Cortex of kidney (tissue), 1 donor: ENCODE measurements at places on chromosomes 11 and 22.

- no peak for DNase-seq
Measured at GRCh38 chr11:118918128-118918685, 7.5 kb downstream of the BCL9L start.

- DNase-seq, result no peak
Measured at GRCh38 chr11:63749624-63750023, 19.0 kb downstream of the ZFTA start.

GRCh38 chr11:44977493-44977984 is 26.9 kb upstream of the TP53I11 start:
- no peak for DNase-seq

DNA sequence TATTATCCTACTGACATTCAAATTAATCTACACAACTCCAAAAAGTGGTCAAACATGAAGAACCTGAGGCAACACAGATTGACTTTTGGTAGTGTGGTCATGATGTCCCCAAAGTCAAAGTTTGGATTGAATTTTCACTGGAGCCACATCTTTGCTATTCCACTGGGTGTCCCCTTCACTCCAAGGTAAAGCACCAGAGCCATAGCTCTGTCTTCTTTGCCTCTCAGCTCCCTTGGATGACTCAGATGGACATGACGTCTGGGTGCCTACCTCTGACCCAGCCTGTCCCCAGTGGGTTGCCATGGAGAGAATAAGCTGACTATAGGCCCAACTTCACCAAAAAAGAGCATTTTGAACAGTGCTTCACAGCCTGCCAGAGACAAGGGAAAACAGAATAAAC is 57.4 kb upstream of the ARHGAP42 start:
- no peak for DNase-seq

DNA sequence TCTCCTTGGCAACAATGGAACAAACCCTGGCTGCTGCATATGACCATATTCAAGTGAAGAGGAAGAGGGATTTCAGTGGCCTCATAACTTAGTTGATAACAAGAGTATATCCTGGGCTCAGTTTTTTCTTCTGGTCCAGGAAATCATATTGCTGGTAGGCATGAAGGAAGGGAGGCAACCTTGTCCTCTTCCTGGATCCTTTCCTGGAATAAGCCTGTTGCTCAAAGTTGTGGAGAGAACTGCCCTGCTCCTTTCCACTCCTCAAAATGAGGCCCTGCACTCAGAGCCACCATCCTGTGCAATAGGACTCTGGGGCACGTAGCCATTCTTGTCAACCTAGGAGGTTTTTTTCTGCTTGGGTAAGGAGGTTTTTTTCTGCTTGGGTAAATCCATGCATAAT is 128.7 kb upstream of the PITPNB start:
- no peak for DNase-seq

- DNase-seq, result no peak
Measured at GRCh38 chr22:27959335-27960090, 40.5 kb upstream of the PITPNB start.

GRCh38 chr11:45091563-45092403 is 54.7 kb upstream of the PRDM11 start:
- DNase-seq, result no peak

GRCh38 chr22:45225732-45226502 is 14.8 kb downstream of the KIAA0930 start:
- no peak for DNase-seq

GRCh38 chr11:121892863-121893262 is 223.2 kb downstream of the BLID start:
- DNase-seq, result no peak

DNA sequence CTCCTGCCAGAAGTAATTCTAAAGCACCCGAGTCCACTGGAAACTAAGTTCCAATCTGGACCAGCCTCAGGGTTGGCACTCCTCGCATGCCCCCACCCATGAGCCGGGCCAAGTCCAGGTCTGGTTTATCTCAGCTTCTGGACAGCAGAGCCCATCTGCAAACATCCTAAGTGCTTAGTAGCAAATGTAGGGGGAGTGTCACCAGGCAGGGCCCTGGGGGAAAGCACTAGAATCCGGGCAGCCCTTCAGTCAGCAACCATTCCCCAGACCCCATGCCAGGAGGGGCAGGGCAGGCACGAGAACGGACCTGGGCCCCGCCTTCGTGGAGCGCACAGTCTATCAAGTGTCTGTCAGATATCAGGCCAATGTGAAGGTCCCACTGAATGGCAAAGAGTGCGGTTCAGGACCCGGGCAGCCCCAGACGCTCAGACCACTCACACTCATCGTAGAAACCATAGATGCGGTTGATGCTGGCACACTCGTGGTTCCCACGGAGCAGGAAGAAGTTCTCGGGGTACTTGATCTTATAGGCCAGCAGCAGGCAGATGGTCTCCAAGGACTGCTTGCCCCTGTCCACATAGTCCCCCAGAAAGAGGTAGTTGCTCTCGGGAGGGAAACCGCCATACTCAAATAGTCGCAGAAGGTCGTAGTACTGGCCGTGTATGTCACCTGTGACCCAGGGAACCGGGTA is 1.3 kb downstream of the PPP1CA start:
- no peak for DNase-seq

DNA sequence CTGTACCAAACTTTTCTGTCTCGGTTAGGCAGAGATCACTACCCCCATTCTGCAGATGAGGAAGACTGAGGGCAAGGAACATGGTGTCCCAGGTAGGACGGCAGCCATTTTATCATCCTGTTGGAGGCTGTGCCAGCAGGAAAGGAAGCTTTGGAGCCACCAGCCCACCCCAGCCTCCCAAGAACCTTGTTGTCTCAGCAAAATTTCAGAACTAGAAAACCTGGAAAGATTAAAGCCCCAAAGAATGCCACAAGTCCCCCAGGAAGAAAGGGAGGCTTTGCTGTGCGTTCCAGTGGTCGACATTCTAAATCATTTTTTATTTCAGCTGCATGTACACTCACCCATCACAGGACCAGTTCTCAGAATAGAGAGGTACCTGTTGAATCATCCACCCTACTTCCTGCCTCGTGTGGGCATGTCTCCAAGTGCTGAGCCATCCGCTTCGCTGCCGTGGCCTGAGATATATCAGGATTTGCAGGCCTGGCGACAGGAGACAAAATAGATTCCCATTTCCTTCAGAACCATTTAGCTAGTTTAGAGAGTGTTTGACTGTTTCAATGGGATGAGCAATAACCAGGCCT is 13.0 kb upstream of the EIF3D start:
- DNase-seq, result no peak

GRCh38 chr22:41913842-41914534 is 886 bp downstream of the SHISA8 start:
- no peak for DNase-seq

DNA sequence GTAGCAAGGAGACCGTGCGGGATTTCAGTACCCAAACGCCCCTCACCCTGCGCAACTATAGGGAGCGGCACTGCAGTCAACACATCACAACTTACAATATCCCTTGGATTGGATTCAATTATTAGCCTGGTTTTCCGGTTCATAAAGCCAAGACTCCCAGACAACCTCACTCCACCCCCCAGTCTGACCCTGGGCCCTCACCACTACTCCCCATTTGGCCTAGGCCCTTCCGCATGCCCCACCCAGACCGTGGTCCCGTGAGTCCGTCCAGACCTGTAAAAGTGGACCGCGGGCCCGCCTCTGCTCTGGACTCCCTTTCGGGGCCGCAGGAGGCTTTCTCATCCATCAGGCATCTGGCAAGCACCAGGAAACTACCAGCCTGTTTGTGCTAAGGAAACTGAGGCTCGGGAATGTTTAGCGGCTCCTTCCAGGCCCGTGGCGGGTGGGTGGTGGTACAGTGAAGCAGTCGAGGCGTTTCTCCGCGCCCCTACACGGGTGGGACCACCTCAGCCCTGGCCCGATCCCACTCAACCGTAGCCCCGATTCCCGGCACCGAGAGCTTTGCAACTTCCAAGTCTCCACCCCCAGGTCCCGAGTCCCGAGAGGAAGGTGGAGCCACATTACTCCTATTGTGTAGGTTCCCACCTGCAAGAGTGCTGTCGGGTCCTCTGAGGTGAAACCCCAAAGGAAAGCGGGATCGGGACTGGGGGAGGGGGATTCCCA is 679 bp upstream of the DPP3 start:
- no peak for DNase-seq

DNA sequence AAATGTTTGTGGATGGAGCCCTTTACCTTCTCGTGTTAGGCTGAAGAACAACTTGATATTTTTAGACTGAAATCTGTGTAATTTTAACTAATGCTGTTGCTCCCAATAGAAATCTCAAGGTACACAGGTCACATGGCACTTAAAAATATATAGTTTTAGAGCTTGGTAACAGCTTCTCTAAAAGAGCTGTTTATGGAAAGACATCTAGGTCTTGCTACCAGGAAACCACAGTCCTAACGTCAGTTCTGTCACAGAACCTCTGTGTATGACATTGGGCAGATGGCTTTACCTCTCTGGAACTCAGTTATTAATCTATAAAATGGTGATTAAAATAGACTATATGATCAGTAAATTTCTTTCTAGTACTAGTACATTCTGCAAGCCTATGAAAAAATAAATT is 35.4 kb downstream of the PAK1 start:
- no peak for DNase-seq

DNA sequence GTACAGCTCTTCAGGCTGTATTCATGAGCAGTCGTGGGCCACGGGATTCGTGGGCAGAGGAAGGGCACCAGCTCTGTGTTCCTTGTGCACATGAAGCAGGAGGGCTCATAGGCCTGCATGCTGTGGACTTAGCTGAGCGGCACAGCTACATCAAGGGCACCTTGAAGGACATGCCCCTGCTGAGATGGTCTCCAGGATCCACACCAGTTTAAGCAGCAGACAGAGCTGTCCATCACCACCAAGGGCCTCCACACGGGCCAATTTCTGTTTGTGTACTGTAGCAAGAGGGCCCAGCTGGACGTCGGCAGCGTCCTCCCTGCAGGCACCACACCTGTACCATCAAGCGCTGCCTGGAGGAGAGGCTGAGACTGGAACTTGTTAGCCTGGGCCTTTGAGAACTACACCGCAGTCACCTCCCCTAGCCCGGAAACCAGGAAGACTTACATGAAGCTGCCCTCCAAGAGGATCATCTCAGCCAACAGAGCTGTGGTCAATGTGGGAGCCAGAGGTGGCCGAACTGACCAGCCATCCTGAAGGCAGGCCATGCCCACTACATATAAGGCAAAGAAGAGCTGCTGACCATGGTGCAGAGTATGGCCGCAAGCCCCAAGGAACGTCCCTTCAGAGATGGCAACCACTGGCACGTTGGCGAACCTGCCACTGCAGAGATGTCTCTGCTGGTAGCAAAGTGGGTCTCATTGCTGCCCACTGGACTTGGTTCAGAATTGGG is 32.7 kb upstream of the GNB1L start:
- no peak for DNase-seq

- DNase-seq, result no peak
Measured at GRCh38 chr22:39856588-39856987, 37.0 kb downstream of the ENTHD1 start.

DNA sequence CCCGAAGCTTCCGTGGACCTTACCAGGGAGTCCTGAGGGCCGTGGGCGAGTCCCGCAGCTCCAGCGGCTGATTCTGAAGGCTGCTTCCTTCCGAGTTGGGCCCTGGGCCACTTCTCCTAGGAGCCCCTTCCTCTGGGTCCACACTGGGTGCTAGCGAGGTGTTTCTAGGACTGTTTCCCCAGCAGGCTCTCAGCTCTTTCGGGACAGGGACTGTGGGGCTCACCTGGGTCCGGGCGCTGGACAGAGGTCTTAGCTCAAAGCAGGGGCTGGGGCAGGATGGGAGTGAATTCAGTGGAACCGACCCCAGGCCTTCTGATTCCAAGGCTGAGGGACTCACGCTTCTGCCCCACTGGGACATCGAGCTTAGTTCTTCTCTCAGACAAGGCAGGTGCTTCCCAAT is 29.3 kb upstream of the CSNK1E start:
- no peak for DNase-seq

- no peak for DNase-seq
Measured at GRCh38 chr11:63933459-63933858, 5.3 kb upstream of the NAA40 start.

- no peak for DNase-seq
Measured at GRCh38 chr11:111347002-111347722, 31.9 kb downstream of the POU2AF1 start.

DNA sequence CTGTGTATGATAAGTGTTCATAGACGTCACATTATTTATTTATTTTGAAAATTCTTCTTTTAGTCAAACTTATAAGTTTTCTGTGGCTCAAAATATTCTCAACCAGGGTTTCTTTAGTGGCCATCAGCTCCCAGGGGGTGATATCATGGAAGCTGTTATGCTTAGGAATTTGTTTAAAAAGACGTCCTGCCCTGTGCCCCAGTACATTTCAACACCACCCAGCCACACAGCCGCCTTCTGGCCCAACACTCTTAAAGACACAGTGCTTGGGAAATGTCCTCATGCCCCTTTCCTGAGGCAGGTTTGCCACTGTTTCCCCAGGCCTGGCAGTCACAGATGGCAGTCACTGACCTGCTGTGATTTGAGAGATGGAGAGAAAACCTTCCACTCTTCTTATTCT is 19.9 kb downstream of the TSKU start:
- no peak for DNase-seq

DNA sequence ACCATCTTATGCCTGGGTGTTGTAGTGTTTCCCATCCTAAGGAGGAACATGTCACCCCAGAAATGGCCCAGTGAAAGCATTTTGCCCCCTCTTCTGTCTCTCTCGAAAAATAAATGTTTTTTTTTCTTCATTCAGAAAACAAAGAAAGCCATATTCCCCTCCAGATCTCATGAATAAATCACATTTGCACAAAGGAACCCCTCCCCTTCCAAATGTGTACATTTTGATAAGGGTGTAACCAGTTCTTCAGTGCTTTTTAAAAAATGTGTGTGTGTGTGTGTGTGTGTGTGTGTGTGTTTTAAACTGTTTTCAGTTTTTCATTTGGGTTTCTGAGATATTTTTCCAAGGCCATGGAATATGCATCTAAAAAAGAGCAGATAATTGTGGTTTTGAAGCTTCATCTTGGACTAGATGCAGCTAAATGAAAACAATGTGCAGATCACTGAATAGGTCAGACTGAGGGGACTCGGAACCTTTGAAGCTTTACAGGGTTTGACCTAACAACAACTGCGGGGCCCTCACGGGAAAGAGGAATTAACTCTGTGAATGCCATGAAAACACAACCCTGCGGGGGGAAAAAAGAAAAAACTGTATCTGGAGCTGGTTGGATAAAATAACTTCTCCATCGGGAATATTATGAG is 76.4 kb downstream of the YAP1 start:
- DNase-seq, result no peak

- DNase-seq, result no peak
Measured at GRCh38 chr11:65429068-65429681, 6.6 kb downstream of the NEAT1 start.

GRCh38 chr11:117607449-117607848 is 189.6 kb downstream of the DSCAML1 start:
- no peak for DNase-seq

DNA sequence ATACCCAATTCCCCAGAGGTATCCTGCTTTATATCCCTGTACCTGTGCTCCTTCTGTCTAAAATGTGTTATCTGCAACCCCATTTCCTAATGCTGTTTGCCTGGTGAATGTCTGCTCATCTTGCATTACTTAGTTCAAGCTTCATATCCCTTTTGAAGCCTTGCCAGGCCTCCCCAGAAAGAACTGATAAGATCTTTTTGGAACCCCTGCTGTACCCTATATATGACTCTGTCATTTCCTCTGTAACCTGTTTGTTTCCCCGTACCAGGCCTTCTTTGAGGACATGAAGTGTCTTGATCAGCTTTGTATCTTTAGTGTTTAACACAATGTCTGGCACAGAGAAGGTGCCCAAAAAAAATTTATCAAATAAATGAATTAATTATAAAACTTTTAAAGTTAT is 77.6 kb downstream of the LIF start:
- no peak for DNase-seq
